ENCODE measurements at places on chromosomes 6 and 20.

DNA sequence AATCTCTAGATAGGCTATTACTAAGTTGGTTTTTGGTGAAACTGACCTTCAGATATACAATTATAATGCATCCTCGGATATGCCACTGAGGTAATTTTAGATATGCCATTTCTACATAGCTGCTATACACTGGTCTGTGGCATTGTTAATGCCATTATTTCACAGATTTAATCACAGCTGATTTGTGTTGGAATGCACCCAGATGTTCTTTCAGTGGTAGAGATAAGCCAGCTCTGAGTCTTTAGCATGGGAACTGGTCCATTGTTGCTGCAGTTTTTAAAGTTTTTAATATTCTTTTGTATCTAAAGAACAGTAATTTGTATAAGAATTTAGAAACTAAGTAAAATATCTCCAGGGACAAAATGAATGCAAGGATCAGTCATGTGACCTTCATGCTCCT, 6.8 kb downstream of the TMX4 start:
- no peak for DNase-seq

DNA sequence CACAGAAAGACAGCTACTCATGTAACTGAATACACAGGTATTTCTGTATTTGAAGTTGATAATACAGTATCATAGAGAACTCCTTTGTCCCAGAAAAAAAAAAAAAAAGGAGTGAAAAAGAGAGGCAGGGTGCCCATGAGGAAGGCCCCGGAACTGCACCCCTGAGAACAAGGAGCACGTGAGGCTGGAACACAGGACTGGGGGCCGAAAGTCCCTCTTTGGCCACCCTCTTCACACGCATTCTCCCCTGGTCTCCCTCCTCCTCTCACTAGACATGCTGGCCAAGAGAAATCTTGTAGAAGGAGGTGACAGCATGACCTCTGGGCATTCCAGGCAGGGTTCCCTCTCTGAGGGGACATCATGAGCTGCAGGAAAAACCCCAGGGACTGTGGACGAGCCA, 62.7 kb upstream of the TRAF3IP2 start:
- DNase-seq, result no peak

GRCh38 chr6:37050045-37050853, 44.8 kb downstream of the FGD2 start:
- no peak for DNase-seq

GRCh38 chr6:108167449-108168089, 1.7 kb downstream of the NR2E1 start:
- no peak for DNase-seq

DNA sequence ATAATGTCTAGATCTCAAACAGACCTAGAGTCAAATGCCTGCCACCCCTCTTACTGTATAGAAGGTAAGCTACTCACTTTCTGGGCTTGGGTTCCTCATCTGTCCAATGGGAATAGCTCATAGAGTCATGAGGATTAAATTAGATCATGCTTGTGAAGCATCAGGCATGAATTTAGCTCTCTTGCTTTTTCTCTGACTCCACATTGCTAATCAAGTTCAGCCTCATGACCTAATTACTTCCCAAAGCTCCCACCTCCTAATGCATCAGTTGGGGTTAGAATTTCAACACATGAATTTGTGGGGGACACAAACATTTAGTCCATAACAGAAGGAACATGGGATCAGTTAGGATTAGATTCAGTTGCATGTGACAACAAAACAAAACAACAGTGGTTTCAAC, 4.6 kb upstream of the DDX27 start:
- no peak for DNase-seq

DNA sequence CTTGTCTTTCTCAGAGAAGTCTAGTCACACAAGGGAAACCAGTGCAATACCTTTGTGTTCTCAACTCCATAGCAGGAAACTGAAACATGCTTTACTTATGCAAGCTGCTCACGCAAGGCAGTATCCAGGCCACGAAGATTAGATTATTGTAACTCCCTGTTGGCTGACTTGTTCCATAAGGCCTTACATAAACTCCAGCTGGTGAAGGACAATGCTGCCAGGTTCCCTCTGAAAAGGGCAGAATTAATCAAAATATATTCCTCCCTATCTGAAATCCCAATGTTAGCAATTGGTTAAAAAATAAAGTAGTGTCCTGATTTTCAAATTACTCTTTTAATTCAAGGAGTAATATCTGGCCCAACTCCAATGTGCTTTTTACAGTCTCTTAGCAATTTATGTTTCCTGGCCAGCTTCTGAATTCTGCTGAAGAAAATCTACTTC, 966.6 kb downstream of the HACE1 start:
- DNase-seq, result no peak

GRCh38 chr6:24692003-24692402, 25.1 kb downstream of the ACOT13 start:
- DNase-seq, result no peak

- DNase-seq, result no peak
These were observed 20.4 kb downstream of the SIRPD start for GRCh38 chr20:1536893-1537730.

DNA sequence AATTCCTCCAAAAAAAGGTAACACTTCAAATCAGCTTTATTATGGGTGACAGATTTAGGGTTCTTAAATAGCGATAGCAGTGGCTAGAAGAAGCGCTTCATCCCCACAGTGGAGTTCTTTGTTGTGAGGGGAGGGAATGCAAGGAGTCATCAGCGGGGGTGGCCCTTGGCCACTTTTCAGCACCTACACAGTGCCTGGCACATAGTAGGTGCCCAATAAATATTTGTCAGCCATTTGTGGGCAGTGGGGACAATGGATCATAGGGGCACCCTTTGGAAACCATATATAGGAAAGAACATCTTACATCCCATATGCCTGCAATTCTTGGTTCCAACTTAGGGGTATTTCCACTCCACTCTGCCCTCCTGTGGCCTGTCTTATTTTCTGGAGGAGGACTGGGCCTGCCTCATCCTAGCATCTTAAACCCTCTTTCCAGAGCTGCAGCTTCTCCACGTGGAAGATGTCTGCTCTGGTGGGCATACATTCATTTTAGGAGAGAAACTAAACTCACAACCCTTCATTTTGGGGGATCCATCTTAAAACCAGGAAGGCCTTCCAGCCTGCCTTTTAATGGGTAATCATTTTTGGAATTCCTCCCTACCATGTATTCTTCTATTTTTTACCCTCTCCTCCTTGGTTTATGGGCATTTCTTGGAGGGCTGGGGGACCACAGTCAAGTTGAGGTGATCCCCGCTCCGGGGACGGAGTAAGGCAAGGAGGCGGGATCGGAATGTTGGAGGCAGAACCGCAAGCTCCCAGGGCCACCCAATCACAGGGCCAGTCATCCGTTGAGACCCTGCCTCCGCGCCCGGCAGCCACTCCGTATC, 2.6 kb upstream of the GPSM3 start:
- no peak for DNase-seq

GRCh38 chr20:3390759-3391425, 16.6 kb downstream of the DNAAF9 start:
- DNase-seq, result no peak

GRCh38 chr20:32516583-32517517, 68.3 kb downstream of the NOL4L start:
- no peak for DNase-seq

DNA sequence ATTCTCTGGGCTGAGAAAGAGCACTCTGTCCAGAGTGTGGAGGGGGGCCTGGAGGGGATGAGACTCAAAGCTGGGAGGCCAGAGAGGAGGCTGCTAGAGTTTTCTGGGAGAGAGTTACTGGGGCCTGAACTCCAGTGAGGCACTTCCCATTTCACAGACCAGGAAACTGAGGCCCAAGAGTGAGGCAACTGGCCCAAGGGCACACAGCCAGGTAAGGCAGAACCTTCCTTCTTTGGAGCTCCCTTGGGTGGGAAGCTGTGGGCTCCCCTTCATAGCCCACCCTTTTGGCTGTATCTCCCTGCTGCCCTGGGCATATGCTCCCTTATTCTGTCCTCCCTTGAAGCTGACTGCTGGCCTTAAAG, 34.4 kb downstream of the ANGPT4 start:
- DNase-seq, result no peak

DNA sequence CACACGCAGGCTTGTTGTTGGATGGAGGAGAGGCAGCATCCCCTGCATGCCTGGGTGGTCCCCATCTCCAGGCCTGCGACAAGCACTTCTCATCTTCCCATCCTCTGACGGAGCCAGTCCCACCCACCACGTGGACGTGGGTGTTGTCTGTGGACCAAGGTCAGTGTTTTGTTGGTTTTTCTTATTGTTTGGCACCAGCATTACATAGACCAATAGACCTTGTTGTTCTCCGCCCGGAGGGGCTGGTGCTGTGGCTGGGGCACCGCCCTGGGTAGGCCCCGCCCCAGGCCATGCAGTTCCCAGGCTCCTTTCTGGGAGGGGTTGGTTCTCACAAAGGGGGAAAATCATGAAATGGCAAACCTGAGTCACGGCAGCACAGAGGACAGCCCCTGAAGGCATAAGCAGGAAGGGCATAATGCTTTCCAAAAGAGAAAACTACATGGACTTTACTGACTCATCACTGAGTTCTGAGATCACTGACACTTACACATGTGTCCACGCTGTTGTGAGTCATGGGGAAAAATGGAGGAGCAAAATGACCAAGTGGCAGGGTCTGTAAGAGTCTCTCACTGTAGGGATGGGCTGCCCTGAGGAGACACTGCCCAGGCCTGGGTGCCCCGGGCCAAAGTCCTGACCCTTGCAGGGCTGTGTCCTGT, 90.8 kb downstream of the THBS2 start:
- no peak for DNase-seq

DNA sequence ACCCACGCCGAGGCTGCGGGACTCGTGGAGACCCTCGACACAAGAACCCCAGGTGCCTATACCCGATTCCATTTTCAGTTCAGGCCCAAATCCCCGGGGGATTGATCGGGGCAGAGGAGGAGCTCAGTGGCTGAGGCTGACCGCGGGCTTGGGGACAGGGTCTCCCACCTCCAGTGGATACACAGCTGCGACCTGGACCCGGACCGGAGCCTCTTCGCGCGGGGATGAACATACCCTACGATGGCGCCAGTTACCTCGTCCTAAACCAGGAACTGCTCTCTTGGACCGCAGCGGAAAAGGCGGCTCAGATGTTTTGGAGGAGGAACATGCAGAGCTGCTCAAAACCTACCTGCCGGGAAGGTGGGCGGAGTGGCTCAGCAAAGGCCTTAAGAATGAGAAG, 27.4 kb upstream of the HLA-G start:
- no peak for DNase-seq

DNA sequence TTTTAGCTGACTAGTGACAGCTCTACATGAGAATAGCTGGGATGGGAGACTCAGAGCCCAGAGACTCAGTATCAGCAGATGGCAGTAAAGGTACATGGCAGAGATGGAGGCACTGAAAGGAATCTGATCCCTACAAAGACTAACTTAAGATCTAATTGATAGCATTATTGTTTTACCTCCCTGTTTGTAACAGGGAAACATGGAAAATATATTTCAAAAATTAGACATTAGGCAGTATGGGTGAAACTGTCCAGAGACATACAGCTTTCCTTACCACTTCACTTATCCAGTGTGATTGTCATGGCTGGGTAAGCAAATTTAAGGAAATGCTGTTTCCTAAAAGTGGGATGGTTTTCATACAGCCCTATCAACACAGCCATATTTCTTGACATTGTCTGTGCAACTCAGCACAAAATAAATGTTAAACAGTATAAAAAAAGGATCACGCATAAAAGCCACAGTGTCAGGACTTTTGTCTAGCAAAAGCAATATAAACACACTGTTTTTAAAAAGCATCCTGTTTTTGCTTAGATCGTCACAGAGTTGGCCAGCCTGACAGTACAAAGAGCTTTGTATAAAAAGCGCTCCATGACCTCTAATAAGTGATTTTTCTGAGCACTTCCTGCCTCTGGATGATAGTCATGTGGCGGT, 376.9 kb downstream of the PHF3 start:
- no peak for DNase-seq

- DNase-seq, result no peak
These were observed 42.2 kb downstream of the PRND start for GRCh38 chr20:4763723-4764510.

- peak; percentile 33 for DNase-seq
These were observed 167.4 kb upstream of the OLIG3 start for GRCh38 chr6:137661601-137662000.

DNA sequence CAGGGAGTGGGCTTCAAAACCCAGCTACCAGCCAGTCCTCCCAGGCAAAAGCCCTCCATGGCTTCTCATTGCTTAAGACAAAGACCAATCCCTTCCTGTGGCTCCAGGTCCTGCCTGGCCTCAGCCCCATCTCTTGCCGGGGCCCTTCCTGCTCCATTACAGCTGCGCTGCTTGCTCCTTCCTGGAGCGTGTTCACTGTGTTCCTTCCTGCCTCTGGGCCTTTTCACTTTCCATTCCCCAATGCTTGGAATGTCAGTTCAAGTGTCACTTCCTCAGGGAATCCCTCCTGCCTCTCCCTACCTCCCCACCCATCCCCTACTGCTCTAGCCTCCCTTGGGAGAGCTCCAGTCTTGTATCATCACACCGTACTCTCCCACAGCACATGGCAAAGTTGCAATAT, 11.1 kb upstream of the ITPR3 start:
- DNase-seq, result no peak

DNA sequence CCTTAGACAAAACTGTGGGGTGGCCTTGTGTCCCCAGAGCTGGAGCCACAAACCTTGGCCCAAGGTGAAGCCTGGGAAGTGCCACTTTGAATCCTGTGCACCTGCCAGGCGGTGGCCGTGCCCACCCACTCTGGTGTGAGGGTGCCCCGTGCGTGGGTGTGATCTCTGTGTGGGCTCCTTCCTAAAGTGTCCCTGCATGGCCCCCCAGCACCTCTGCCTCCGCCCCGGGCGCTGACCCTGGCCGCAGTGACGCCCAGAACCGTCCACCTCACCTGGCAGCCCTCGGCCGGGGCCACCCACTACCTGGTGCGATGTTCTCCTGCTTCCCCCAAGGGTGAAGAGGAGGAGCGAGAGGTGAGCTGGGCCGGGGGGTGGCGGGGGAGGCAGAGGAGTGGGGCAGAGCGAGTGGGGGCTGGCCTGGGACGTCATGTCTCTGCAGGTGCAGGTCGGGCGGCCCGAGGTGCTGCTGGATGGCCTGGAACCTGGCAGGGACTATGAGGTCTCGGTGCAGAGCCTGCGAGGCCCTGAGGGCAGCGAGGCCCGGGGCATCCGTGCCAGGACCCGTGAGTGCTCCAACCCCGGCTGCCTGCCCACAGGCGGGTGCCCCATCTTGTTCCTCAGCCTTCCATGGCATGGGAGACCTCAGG, 18.3 kb downstream of the COL20A1 start:
- no peak for DNase-seq

GRCh38 chr6:82617648-82618047, 254.0 kb downstream of the TPBG start:
- no peak for DNase-seq

GRCh38 chr6:157488058-157488457, 107.1 kb downstream of the ZDHHC14 start:
- no peak for DNase-seq

GRCh38 chr6:22471132-22471690, 98.2 kb upstream of the HDGFL1 start:
- DNase-seq, result no peak

- no peak for DNase-seq
These were observed 1.5 kb downstream of the SNAP25 start for GRCh38 chr20:10219993-10220750.

- no peak for DNase-seq
These were observed 4.0 kb downstream of the CITED2 start for GRCh38 chr6:139370283-139370998.

Measured in stimulated activated CD4-positive, alpha-beta T cell treated with anti-CD3 and anti-CD28 coated beads, Interleukin-12 subunit alpha, Interleukin-12 subunit beta, amount 100 ng/mL, for 24 hours (primary cell).